Smooth muscle cell of the pulmonary artery (primary cell): ENCODE measurements at places on chromosomes 7 and 10. TPM values are rescaled to one million over a fixed set of nuclear protein-coding genes. Genes with fewer than 3 reads are reported as not detected.

FKBP9 gene
- total RNA-seq = 312 and 368 TPM in 2 replicates

LRRC18 gene
- not detected in 2 replicates for total RNA-seq

PDE6C gene
- total RNA-seq = not detected in 2 replicates

CPA5 gene
- total RNA-seq = 0.07 TPM in 1 of 2 replicates, not detected in the other

BMPER gene
- total RNA-seq = 18.8 and 40.1 TPM in 2 replicates

PSMG3 gene
- total RNA-seq = 10.3 and 14.2 TPM in 2 replicates

ASB10 gene
- total RNA-seq = not detected in 2 replicates

BEND7 gene
- total RNA-seq = 4.0 and 7.6 TPM in 2 replicates

GIMAP4 gene
- total RNA-seq = 0.13 and 0.33 TPM in 2 replicates

LRRN3 gene
- 3.1 and 7.4 TPM in 2 replicates for total RNA-seq

CYP3A7 gene
- total RNA-seq = not detected in 2 replicates

PAPOLB gene
- total RNA-seq = 0.07 and 0.39 TPM in 2 replicates

BICC1 gene
- 78.2 and 124 TPM in 2 replicates for total RNA-seq

FAM53B gene
- 14.9 and 17.4 TPM in 2 replicates for total RNA-seq

HPSE2 gene
- not detected in 2 replicates for total RNA-seq

MYPN gene
- 1.6 and 2.3 TPM in 2 replicates for total RNA-seq

LIPM gene
- 0.10 and 0.13 TPM in 2 replicates for total RNA-seq
